A549 treated with AZD2906 at 1 μM for 4 hours (cell line): ENCODE measurements at places on chromosomes 4 and X. TPM values are rescaled to one million over a fixed set of nuclear protein-coding genes. Genes with fewer than 3 reads are reported as not detected.

The DMRTC1B gene
- 0.17 TPM in 1 of 5 replicates, not detected in the others for total RNA-seq

The MAGEB10 gene
- not detected in 5 replicates for total RNA-seq

The SRPX2 gene
- 1.8 to 3.7 TPM (median 2.5 TPM) in 5 replicates for total RNA-seq

The LRAT gene
- total RNA-seq = 0.07 to 0.09 TPM in 2 of 5 replicates, not detected in the others

The HSFX4 gene
- total RNA-seq = 0.11 to 0.17 TPM in 2 of 5 replicates, not detected in the others

The SPATA4 gene
- 0.13 to 0.45 TPM (median 0.24 TPM) in 5 replicates for total RNA-seq
